ENCODE measurements at places on chromosomes 6 and 20.

GRCh38 chr6:125022391-125022989, 60.3 kb downstream of the RNF217 start:
- no peak for DNase-seq

GRCh38 chr6:72844614-72845013, 222.8 kb downstream of the KCNQ5 start:
- DNase-seq = no peak

GRCh38 chr20:46963758-46964617, 69.3 kb downstream of the EYA2 start:
- no peak for DNase-seq

DNA sequence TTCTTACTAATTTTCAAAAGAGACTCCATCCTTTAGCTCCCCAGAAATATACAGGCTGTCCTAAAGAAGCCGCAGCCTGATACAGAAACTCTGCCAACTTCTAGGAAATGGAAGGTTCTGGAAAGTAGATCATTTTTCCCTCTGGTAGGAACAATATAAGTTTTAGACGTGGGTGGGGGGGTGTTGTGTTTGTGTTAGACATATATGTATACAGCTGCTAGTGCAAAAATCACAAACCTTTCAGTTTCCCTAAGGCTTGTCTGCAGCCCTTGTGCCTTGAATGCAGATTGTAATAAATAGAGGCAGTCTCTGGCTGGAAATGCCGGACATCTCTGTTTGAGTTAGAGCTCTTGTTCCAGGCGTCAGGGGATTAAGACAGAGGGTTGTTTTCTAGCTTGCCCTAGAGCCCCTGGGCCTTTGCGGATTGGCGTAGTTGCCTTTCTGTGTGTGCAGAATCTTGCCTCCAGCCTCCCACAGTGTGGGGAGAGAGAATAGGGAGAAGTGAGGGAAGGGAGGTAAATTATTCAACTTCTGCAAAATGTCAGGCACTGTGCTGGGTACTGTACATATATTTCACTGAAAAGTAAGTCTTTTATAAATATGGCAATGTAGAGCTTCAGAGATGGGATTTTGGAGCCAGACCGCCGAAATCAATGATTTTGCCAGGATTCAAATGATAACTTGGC, 269.7 kb downstream of the PRL start:
- DNase-seq = no peak

DNA sequence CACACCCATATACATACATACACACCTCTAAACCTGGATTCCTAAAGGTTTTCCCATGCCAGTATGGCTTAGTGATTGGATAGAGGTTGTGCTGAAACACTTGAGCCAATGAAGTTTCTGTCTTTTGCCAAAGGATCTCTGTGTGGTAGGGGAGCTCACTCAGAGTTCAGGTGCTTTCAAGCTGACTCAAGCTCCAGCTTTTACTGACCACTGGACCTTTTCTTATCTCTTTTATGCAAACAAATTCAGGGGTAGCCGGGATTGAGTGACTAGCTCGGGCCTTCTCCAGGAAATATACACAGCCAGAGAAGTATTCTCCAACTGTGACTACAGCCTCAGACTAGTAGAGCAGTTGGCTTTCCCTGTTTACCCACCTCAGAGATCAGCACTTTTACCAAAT, 21.5 kb upstream of the DSE start:
- DNase-seq = no peak

DNA sequence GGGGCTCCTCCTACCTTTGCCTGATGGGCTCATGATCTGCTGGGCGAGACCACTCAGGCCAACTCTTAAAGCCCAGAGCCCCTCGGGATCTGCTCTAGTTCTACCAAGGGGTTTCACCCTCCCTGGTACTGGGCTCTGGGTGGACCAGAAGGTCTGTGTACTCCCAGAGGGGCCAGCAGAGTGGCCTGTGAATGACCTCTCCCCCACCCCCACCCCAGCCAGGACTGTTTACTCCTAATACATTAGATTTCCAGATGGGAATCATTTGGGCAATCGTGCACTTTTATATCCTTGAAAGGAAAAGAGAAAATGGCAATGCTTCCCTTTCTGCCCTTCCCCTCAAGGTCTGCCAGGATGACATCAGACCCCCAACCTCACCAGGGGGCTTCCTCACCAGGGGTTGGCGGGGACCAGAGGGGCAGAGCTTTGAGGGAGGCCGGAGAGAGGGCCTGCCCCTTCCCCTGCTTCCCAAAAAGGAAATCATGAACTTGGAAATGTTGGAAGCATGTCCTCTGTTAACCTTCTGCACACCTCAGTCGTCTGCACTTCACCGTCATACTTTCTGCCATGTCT, 37.1 kb upstream of the PMEPA1 start:
- DNase-seq = no peak

- no peak for DNase-seq
Observed at GRCh38 chr6:83509441-83509840, 2.9 kb upstream of the PRSS35 start.

GRCh38 chr6:22473991-22474682, 95.2 kb upstream of the HDGFL1 start:
- no peak for DNase-seq

GRCh38 chr6:25013246-25013645, 77.5 kb upstream of the RIPOR2 start:
- DNase-seq = no peak

DNA sequence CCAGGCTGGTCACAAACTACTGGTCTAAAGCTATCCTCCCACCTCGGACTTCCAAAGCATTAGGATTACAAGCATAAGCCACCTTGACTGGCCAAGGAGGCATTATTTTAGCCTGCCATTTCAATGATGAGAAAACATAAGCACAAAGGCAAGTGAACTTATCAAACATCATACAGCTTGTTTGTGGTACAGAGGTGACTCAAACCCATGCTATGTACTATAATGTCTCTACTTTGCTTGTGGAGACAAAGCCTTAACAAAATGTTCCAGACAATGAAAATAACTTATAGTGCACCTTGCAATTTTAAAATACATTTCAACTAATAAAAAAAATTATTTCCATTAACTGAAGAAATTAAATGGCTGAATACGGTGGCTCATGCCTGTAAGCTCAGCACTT, 26.2 kb downstream of the HDAC2 start:
- no peak for DNase-seq

GRCh38 chr6:105995391-105995865, 90.7 kb upstream of the PRDM1 start:
- DNase-seq = no peak

GRCh38 chr20:32572271-32572968, 12.7 kb downstream of the NOL4L start:
- DNase-seq = no peak

GRCh38 chr6:30790724-30791383, 46.5 kb upstream of the IER3 start:
- DNase-seq = no peak

- DNase-seq = no peak
Observed at GRCh38 chr6:39256294-39256940, 27.1 kb upstream of the KCNK5 start.

GRCh38 chr6:85670573-85670972, 27.9 kb upstream of the SYNCRIP start:
- DNase-seq = no peak

DNA sequence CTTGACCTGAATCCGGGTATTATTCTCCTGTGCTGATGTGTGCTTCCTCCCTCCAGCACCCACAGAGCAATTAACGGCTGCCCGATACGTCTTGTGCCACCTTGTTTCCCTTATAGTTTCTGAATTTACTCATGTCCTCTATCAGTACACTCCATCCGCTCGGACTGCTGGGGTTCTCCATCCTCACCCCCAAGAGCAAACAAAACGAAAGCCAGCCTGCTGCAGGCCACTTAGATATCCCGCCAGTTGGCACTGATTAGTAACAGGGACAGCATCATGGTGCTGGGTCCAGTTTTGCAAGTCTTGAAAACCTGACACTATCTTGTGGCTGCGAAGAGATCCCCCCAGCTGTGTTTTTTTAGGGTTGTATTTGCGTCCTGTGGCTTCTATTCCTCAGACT, 71.8 kb downstream of the SSR1 start:
- DNase-seq = no peak

GRCh38 chr20:51969191-51969590, 166.9 kb upstream of the SALL4 start:
- no peak for DNase-seq

DNA sequence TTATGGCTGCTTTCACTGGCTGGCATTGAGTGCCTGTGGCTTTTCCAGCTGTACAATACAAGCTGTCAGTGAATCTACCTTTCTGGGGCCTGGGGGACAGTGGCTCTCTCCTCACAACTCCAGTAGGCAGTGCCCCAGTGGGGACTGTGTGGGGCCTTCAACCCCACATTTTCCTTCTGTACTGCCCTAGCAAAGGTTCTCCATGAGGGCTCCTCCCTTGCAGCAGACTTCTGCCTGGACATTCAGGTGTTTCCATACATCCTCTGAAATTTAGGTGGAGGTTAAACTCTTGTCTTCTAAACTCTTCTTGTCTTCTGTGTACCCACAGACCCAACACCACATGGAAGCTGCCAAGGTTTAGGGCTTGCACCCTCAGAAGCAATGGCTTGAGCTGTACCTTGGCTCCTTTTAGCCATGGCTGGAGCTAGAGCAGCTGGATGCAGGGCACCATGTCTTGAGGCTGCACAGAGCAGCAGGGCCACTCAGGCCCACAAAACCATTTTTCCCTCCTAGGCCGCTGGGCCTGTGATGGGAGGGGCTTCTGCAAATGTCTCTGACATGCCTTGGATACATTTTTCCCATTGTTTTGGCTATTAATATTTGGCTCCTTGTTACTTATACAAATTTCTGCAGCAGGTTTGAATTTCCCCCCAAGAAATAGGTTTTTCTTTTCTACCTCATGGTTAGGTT, 9.6 kb downstream of the PEX7 start:
- DNase-seq = no peak

GRCh38 chr6:130843575-130844320, 16.5 kb downstream of the SMLR1 start:
- no peak for DNase-seq

GRCh38 chr20:40161391-40161790, 527.6 kb downstream of the MAFB start:
- no peak for DNase-seq

GRCh38 chr6:13708736-13709135, 2.9 kb downstream of the RANBP9 start:
- no peak for DNase-seq

Data from stimulated activated CD8-positive, alpha-beta memory T cell treated with anti-CD3 and anti-CD28 coated beads, Interleukin-4, amount 100 ng/mL, for 4 hours (primary cell).